H7 (cell line): ENCODE measurements at places on chromosomes 6 and 20. TPM values are rescaled to one million over a fixed set of nuclear protein-coding genes. Genes with fewer than 3 reads are reported as not detected.
A peak's percentile ranks its signal among the peaks of the same experiment; 100 is the strongest.

DNA sequence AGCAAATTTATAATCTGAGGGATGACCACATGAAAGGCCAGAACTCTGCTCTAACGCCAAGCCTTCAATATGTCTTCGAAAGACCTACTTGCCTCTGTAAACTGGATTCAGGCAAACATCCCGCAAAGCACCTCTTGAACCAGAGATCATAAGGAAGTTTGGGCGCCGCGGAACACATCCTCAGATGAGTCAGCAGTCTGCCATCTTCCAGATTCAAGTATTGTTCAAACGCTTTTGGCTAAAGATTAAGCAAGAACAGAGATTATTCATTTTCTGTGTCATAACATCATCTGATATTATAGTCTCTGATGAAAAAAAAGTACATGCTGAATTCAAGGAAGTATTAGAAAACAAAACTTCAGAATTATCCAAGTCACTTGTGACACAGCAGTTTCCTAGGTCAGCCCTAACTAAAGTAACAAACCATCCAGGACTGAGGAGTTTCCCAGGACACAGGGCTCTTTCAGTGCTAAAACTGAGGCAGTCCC lies 20.8 kb downstream of the TBC1D7 start:
- DNase-seq = no peak

GRCh38 chr6:125974214-125974866 lies 12.0 kb upstream of the TRMT11 start:
- DNase-seq = no peak

GRCh38 chr20:62300319-62300718 lies 2.5 kb upstream of the ADRM1 start:
- DNase-seq = no peak

GRCh38 chr6:137185290-137185689 lies 11.8 kb upstream of the IL22RA2 start:
- no peak for DNase-seq

- no peak for DNase-seq
Measured at GRCh38 chr6:151916680-151917164, 109.2 kb downstream of the ESR1 start.

DNA sequence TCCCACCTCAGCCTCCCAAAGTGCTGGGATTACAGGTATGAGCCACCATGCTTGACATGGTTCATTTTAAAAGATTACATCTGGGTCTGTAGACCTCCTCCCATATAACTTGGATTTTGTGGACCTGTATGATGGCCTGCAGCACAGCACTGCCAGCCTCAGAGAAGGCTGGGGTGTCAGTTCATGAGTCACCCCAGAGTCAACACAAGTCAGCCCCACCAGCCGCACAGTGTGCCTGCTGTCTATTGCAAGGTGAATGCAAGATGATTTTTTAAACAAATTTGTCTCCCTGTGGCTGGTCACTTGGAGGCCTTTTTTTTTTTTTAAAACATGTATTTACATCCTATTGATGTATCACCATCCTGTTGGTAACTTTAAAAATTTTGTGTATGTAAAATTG lies 76.7 kb downstream of the RREB1 start:
- DNase-seq = no peak

- no peak for DNase-seq
Measured at GRCh38 chr6:129871221-129871620, 10.1 kb upstream of the TMEM244 start.

DNA sequence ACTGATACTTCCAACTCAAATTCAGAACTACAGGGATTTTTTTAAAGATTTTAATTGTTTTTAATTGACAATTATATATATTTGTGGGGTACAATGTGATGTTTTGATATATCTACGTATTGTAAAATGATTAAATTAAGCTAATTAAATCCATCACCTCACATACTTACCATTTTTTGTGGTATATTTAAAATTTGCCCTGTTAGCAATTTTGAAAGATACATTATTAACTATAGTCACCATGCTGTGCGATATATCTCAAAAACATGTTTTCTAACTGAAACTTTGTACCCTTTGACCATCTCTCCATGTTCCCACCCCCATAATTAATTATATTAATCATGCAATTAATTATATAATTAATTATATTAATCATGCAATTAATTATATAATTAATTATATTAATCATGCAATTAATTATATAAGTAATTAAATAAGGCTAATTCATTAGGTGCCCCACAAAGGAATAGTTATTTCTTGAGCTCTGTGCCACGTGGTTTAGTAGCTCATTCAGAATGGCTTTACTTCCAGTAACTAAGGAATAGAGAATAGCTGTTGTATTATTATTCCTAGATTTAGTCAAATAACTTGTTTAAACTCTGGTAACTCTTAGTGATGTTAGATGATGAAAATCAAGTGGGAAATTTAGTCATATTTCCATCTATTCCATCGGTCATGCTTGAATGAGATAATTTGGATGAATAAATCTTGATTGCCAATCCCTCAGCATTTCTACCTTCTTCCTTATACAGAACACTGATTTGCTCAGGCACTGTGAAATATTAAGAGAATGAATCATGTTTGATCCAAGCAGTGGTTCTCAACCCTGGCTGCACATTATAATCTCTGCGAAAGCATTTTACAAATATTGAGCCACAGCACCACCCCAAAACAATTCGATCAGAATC lies 25.1 kb downstream of the LOC128125822 start:
- DNase-seq = no peak

- DNase-seq = no peak
Measured at GRCh38 chr6:1099264-1099663, 212.6 kb upstream of the FOXQ1 start.

DNA sequence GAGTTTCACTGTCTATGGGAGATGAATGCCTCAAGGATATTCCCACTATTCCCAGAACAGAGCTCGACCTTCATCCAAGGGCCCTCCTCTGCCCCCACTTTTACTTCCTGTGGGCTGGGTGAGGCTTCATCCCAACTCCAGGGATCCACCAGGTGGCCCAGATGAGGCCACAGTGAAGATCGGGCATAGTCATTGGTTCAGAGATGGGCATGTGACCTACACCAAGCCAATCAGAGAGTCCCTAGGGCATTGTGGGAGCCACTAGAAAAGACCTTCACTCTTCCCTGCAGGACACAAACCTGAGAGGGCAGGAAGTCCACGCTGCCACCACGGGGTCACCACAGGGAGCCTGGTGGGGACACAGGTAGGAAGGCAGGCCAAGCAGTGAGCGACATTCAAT lies 72.9 kb upstream of the SLC22A16 start:
- peak; percentile 23 for DNase-seq

GRCh38 chr6:31114541-31114878 lies at the start of gene PSORS1C1:
Gene PSORS1C1, plus strand, starts transcription at chr6:31114800. Its CDS starts 14,833 bp downstream, at chr6:31129633.
- DNase-seq = peak; percentile 49

DNA sequence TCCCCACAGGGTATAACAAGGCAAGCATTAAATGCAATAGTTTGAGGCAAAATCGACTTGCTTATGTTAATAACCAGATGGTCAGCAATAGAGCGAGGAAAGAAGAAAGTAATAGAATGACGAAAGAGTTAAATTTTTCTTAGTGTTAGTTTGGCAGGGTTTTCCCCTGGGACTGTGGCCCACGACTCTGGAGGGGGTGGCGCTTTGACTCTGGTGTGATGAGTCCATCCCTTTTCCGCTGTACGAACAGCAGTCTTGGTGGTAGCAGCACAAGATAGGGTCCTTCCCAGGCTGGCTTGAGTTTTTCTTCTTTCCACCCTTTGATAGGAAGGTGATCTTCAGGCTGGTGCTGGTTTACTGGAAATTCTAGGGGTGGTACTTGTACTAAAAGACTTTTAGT lies 69.2 kb upstream of the GMDS start:
- DNase-seq = no peak

GRCh38 chr20:34952671-34953070 lies 2.9 kb downstream of the GSS start:
- DNase-seq = no peak

The TSHZ2 gene
- total RNA-seq = 0.07 and 0.31 TPM in 2 replicates

The SGK2 gene
- total RNA-seq = 0.07 TPM in 1 of 2 replicates, not detected in the other

The VSX1 gene
- not detected in 2 replicates for total RNA-seq

The GTSF1L gene
- not detected in 2 replicates for total RNA-seq
